Neural progenitor cell (in vitro differentiated cells): ENCODE measurements at places on chromosomes 6 and 20. TPM values are rescaled to one million over a fixed set of nuclear protein-coding genes. Genes with fewer than 3 reads are reported as not detected.

DNA sequence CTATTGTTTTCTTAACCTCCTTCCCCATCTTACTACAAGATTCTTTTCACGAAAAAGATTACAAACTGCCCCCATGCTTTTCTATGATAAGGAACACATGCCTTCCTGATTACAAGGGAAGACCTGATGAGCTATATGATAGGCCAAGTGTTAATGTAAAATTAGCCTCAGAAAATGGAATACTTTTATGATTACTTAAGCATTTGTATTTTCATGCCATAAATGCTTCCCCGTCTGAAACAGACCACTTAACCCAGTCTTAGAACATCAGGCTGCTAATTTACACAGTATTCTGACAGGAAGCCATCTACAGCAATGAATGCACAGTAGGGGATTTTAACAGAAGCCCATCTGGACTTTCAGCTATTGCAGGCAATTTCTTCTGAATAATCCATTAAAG, 274.9 kb downstream of the HAO1 start:
- H3K27ac ChIP-seq = no peak overlapping the region
- no peak overlapping the region for H3K4me3 ChIP-seq
- no peaks in the 10 kb centered on the region for H3K27me3 ChIP-seq

Gene PPIL4
- 41.6 and 80.6 TPM in 2 replicates for total RNA-seq

- H3K27ac ChIP-seq = no peak overlapping the region
- H3K36me3 ChIP-seq = no peaks in the 10 kb centered on the region
- H3K27me3 ChIP-seq = no peaks in the 10 kb centered on the region
These were observed 13.1 kb upstream of the CST7 start for GRCh38 chr20:24935766-24936525.

DNA sequence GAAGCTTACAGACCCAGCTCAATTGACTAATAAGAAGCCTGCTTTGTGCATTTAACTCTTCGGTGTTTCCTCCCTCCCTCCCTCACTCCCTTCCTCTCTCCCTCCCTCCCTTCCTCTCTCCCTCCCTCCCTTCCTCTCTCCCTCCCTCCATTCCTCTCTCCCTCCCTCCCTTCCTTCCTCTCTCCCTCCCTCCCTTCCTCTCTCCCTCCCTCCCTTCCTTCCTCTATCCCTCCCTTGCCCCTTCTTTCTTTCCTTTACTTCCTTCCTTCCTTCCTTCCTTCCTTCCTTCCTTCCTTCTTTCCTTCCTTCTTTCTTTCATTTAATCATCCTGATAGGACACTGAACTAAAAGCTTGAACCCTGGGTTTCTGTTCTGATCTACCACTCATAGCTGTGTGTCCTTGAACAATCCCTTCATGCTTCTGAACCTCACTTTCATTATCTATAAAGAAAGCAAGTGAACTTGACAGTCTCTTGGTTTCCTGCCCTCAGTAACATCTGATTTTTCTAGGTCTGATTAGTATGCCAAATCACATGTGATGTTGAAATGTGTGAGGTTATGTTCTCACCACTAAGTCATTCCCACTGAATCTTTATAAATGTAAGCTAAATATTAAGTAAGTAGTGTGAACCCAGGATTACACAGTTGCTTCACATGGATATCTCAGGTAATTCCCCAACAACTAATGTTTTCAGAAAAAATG, 132.3 kb upstream of the BMP2 start:
- H3K27ac ChIP-seq = no peak overlapping the region
- no peaks in the 10 kb centered on the region for H3K36me3 ChIP-seq
- no peak overlapping the region for H3K4me3 ChIP-seq
- H3K4me1 ChIP-seq = no peaks in the 10 kb centered on the region
- no peak for DNase-seq

DNA sequence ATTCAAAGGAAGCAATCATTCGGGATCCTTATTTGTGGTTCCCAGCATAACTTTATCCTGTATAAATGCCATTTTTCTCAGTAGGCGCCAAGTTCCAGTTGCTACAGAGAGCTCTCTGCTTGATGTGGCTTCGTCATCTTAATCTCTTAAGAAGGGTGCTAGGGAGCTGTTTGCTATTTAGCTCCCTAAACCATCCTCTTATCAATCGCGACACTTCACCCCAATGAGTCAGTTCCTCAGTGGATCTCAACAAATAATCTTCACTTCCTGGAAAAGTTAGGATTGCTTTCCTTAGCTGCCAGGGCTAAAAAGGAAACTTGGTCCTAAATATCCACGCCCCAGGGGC, 1.3 kb upstream of the NKAIN2 start:
- H3K27me3 ChIP-seq = peaks cover 69% of the 10 kb centered on the region
- H3K36me3 ChIP-seq = no peaks in the 10 kb centered on the region
- H3K4me3 ChIP-seq = peak overlapping the region; percentile 96
- DNase-seq = no peak
- H3K4me1 ChIP-seq = peaks cover 5% of the 10 kb centered on the region
- H3K27ac ChIP-seq = no peak overlapping the region

GRCh38 chr6:95576218-95576997, 927 bp upstream of the MANEA start:
- H3K4me3 ChIP-seq = peak overlapping the region; percentile 82
- H3K27me3 ChIP-seq = no peaks in the 10 kb centered on the region
- no peak for DNase-seq
- H3K36me3 ChIP-seq = no peaks in the 10 kb centered on the region
- H3K4me1 ChIP-seq = peaks cover 35% of the 10 kb centered on the region

- no peak overlapping the region for H3K27ac ChIP-seq
- no peaks in the 10 kb centered on the region for H3K4me1 ChIP-seq
- no peak overlapping the region for H3K4me3 ChIP-seq
- no peaks in the 10 kb centered on the region for H3K36me3 ChIP-seq
These were observed 105.4 kb upstream of the MCHR2 start for GRCh38 chr6:100099189-100100074.

DNA sequence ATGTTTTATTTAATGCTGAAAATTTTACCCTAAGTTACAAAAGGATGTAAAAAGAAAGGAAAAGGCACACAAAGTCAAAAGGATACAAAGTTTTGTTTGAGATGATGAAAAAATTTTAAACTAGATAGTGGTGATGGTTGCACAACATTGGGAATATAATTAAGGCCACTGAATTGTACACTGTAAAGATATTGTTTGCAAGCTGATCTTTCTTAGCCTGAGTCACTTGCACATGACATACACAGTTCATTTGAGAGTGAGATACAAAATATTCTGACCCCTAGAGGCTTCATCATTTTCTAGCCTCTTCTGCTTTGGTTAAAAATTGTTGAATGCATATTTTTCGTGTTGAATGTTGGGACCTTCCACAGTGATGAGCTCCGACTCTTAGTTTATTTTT, 462.6 kb downstream of the HDGFL1 start:
- no peak overlapping the region for H3K4me3 ChIP-seq
- H3K27ac ChIP-seq = no peak overlapping the region
- no peak for DNase-seq

- DNase-seq = no peak
- no peaks in the 10 kb centered on the region for H3K36me3 ChIP-seq
- H3K4me3 ChIP-seq = no peak overlapping the region
- H3K27ac ChIP-seq = no peak overlapping the region
These were observed 645.6 kb downstream of the RNF144B start for GRCh38 chr6:19032591-19033295.

DNA sequence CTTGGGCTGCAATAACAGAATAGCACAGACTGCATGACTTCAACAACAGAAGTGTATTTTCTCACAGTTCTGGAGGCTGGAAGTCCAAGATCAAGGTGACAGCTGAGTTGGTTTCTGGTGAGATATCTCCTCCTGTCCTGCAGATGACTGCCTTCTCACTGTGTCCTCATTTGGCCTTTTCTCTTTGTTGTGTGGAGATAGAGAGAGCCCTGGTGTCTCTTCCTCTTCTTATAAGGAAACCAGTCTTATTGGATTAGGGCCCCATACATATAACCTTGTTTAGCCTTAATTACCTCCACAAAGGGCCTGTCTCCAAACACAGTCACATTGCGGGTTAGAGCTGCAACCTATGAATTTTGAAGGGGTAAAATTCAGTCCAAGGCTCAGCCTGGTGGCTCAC, 57.0 kb upstream of the BMP6 start:
- H3K4me1 ChIP-seq = no peaks in the 10 kb centered on the region
- no peak overlapping the region for H3K27ac ChIP-seq
- no peak overlapping the region for H3K4me3 ChIP-seq
- H3K36me3 ChIP-seq = no peaks in the 10 kb centered on the region
- no peak for DNase-seq
- H3K27me3 ChIP-seq = peaks cover 5% of the 10 kb centered on the region

DNA sequence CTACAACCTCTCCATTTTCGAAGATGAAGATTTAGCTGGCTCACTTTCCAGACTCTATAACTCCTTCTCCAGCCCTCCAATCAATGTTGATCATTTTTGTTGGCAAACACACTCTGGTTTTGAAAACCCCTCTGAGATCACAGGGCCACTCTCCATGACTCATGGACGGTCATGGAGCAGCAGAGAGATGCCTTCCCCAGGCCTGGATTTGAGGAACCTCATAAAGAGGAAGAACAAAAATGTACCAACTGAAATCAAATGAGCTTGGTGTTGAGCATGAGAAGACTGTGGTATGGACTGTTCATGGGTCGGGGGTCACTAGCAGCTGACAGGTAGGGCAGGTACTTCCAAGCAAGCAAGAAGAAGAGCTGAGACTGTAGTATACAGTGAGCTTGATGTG, 112.8 kb upstream of the INSM1 start:
- H3K27me3 ChIP-seq = no peaks in the 10 kb centered on the region
- no peak overlapping the region for H3K4me3 ChIP-seq
- no peaks in the 10 kb centered on the region for H3K36me3 ChIP-seq
- no peak for DNase-seq
- H3K4me1 ChIP-seq = no peaks in the 10 kb centered on the region
- no peak overlapping the region for H3K27ac ChIP-seq
